ENCODE measurements at places on chromosomes 11 and 22.

- no peak for ATAC-seq
Measured at GRCh38 chr11:96758957-96759356, 369.1 kb downstream of the JRKL start.

DNA sequence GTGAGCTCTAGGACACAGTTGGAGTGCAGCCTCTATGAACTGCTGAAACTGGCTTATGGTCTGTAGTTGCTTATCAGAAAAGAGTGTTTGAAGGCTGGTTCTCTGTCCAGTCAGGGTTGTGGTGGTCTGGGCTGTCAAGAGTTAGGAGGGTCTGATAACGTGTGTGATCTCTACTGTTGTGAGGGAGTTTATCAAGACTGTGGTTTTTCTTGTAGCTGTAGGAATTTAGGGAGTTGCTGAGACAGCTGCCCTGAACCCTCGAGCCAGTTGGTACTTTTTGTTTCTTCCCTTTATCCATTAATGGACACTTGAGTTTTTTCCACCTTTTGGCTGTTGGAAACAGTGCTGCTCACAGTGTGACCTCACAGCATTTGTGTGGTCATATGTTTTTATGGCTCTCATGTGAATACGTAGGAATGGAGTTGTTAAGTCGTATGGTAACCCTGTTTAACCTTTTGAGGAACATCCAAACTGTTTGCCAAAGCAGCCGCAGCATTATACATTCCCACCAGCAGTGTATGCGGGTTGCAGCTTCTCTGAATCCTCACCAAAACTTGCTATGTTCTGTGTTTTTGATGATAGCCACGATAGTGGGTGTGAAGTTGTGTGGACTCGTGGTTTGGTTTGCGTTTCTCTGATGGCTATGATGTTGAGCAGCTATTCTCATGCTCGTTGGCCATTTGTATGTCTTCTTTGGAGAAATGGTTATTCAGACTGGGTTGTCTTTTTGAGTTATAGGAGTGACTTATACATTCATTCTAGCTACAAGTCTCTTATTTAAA lies 20.9 kb upstream of the DGCR8 start:
- ATAC-seq = no peak

GRCh38 chr22:35842954-35843353 lies 125.3 kb downstream of the APOL5 start:
- ATAC-seq = peak; percentile 24

GRCh38 chr11:34915136-34916014 lies 804 bp downstream of the APIP start:
- no peak for ATAC-seq

GRCh38 chr11:71065841-71066240 lies 186.5 kb downstream of the SHANK2 start:
- no peak for ATAC-seq

DNA sequence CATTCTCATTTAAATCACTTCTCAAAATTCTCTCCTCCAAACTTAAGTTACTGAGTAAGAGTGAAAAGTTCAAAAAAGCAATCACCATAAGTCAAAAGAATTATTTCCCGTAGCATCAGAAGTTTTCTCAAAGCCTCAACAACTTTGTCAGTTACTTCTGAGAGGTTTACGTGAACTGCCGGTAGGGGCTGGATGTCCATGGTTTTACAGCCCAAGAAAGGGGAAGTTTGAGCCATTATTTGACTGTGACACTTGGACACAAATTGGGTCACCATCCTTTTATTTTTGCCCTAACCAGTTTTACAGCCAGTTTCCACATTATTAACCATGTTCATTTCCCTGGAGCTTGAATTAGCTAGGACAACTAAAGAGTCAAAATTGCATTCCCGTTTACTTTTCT lies 7.5 kb downstream of the POU2AF3 start:
- no peak for ATAC-seq

DNA sequence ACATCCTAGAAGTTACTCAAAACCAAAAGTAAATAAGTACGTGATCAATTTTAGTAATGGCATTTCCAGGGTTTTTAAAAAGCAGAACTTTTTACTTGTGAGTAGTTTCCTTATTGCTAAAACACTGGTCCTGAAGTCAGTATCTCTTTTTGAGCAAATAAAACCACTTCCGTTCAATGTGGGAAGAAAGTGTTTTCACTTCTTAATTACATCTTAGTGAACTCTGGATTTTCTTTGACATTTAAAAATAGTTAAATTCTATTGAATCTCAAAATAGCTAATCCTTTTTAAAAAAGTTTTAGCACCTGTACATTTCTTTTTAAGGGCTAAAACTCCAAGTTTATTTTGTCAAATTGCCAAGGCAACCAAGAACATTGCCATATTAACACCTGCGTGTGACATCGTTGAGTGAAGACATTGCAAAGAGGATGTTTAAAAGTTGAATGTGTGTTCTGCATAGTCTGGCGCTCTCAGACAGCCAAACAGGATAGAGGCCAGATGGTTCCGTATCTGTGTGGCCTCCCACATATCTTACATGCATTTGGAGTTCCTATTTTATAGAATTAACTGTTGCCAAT lies 17.2 kb upstream of the OR5B21 start:
- no peak for ATAC-seq

GRCh38 chr22:24429411-24430365 lies 2.3 kb downstream of the ADORA2A start:
- peak; percentile 6 for ATAC-seq

DNA sequence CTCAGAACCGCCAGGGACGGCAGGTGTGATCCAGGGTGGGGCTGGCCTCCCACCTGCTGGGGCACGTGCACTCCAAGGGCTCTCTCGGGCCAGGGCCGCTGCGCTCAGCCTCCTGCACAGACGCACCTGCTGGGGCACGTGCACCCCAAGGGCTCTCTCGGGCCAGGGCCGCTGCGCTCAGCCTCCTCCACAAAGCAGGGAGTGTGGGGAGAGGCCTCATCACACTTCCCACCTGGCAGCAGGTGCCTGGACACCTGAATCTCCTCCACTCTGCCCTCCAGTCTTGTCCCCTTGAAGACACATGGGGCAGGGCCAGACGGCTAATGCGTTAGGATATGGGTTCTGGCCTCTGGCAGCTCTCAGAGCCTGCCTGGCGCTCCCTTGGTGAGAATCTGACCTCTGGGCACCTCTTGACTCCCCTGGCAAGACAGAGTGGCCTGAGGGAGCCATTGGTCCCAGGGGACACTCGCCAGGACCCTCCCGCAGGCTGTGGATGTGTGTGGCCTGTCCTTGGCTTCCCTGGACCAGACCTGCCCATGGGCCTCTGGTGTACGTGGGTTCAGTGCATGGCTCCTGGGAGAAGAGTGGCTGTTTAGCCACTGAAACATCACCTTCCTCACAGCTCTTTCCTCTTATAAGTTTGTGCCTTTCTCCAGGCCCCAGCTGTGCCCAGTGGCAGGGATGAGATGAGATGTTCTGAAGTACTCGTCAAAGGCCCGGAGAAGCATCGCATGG lies 73.5 kb downstream of the BRD1 start:
- no peak for ATAC-seq

GRCh38 chr11:46369458-46370152 lies 11.9 kb upstream of the MDK start:
- ATAC-seq = peak; percentile 83

- no peak for ATAC-seq
Measured at GRCh38 chr11:103586756-103587155, 449.7 kb upstream of the DDI1 start.

DNA sequence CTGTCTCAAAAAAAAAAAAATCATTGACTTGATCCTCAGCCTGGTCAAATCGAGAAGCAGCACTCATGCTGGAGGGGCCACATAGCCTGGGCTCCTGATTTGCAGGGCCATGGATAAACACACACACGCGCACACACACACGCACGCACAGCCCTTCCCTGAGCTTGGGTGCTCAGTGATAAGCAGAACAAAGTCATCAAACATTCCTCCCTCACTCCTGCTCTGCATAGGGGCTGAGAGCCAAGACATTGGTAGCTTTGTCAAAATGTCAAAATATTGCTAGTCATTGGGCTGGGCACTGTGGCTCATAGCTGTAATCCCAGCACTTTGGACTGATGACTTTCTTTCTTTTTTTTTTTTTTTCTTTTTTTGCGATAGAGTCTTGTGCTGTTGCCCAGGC lies 34.0 kb upstream of the A4GALT start:
- ATAC-seq = no peak

DNA sequence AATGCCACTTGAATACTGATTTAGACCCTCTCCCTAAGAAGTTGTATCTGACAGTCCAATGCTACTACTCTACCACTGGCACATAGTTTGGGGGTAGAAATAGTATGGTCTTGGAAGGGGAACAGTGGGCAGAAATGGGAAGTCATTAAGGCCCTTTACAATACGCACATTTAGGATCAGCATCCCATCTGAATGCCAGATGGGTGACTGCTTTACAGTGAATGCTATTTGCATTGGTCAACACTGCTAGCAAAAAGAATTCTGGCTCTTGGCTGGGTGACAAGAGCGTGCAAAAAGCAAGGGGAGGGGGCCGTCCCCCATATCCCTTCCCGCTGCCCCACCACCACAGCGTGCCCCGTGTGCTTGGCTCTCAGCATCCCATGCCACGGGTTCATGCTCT lies 104.7 kb upstream of the BID start:
- peak; percentile 16 for ATAC-seq

DNA sequence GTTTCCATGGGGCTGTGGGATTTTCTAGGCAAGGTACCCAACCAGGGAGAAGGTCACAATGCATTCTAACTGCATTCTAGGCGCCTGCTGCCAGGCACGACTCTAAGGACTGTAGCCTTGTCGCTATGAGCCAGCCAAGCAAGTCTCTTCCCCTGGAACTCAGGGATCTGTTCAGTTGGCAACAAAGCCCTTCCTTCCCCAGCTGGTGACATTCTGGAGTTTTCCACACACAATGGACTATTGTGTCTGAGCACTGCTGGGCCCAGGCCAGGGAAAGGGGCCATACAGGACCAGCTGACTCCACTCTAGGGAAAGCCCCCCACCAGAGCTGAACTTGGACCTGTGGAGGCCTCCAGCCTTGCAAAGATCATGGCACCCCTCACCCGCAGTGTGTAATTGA lies 116.8 kb downstream of the RRAS2 start:
- no peak for ATAC-seq

DNA sequence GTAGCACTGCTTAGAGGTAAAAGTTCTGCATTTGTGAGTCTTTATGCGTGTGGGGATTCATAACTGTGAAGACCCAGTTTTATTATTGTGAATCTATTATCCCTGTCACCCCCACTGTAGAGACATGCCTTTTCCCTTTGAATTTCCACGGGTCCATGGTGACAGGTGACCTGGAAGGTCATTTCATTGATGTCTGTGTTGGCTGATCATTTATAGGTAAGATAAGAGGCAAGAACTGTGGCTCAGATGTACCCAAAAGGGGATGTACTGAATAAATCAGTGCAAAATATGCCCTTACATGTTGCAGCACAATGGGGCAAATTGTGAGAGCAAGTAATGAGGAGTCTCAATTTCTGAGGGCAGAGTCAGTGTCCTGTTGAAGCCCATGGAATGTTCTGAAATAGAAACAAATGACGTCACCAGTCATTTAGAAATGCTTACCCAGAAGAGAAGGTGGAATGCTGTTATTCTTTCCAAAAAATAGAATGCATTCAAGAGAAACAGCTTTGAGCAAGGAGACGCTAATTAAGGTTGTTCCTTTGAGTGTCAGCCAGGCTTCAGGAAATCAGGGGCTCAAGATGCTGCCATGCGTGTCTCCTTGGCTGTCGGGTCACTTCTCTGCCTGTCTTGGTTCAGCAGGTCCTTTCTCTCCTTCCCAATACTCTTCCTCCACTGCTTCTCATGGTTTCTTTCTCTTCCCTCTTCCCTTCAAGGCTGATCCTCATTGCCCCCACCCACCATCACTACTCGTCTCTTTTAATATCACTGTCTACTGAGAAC lies 118.7 kb upstream of the E2F8 start:
- ATAC-seq = no peak

DNA sequence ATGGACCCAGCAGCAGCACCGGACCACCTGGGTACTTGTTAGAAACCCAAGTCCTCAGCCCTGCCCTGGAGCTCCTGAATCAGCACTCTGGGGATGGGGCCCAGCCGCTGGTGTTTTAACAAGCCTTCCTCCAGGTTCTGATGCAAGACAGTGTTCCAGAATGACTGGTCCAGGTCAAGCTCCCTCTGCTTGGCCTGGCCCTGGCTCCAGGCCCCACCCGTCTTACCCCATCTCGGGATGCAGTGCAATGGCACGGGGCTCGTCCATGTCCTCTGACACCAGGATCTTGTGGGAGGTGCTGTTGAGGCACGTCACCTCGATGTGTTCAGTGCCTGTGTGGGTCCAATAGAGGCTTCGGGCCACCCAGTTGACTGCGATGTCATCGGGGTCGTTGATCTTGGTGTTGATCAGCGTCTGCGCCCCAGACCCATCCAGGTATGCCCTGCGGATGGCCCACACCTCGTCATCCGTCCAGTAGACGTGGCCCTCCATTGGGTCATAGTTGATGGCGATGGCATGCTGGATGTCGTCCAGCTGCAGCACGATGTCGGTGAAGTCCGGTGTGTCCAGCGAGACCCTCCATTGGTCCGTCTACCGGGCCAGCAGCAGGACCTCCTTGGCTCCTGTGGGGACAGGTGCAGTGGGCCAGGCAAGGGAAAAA lies 140.3 kb downstream of the CRYBB2 start:
- ATAC-seq = no peak

DNA sequence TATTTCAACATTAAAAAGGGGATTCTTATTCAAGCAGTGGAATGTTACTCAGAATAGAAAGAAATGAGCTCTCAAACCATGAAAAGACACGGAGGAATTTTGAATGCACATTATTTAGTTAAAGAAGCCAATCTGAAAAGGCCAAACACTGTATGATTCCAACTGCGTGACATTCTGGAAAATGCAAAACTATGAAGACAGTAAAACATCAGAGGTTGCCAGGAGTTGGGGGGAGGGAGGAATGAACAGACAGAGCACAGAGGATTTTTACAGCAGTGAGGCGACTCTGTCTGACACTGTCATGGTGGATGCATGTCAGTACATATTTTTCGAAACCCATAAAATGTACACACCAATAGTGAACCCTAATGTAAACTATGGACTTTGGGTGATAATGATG lies 22.9 kb upstream of the THY1 start:
- ATAC-seq = peak; percentile 19

DNA sequence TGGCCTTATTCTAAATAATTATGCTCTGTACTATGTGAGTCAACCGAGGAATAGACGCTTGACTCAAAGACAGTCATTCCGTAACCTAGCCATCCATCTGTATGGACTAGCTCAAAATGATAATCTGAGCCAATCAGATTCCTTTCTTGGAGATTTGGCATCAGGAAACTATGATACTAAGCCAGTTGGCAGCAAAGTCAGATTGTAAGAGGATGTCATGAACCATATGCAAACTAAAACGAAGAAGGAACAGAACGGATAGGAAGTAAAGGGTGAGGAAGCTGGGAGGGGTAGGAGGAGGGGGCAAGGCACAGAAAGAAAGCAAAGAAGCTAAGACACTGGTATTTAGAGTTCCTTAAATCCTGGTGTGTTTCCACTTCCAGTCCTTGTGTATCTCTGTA lies 10.7 kb upstream of the SESN3 start:
- no peak for ATAC-seq

GRCh38 chr11:115263799-115264656 lies 240.2 kb downstream of the CADM1 start:
- no peak for ATAC-seq

Data from motor neuron (in vitro differentiated cells).